ENCODE measurements at places on chromosomes 7 and 10.

GRCh38 chr7:158461824-158462223 is 125.8 kb downstream of the PTPRN2 start:
- DNase-seq = no peak

GRCh38 chr7:22577470-22578001 is 77.5 kb upstream of the STEAP1B start:
- DNase-seq = peak; percentile 96

DNA sequence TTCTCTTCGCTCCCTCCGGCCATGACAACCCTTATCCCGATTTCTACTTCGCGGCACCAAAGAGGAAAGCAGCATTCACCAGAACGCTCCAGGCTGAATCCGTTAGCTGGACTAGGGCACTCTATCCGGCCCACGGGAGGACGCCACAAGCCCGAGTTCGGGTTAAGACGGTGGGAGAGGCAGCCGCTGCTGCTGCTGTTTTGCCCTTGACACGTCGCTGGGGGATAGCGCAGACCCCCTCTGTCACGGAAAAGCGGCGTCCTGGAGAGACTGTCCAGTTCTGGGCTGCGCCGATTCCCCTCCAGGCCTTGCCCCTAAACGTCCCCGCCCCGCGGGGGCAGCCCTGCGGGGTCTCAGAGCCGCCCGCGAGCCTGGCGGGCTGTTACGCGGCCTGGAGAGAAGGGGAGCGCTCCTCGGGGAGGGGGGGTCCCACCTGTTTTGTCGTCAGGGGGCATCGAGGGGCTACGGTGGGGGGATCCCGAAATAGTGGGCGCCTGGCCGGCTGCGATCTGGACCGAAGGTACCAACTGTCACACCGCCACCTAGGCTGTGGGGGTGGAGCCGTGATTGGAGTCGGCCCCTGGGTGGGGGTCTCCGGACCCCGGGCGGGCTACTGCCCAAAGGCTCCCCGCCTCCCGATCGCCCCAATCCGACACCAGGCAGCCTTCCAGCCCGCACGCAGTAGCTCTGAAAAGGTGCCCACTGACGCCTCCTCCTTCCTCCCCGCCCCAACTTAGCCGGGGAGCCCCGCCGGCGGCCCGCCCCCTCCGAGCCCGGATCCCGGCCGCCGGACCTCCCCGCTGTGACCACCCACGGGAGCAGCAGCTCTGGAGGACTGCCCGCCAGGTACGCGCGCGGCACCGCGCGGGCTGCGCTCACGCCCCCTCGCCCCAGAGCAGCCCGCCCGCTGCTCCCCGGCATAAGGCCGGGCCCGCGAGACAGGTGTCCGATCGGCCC is 772 bp downstream of the SGMS1 start:
- DNase-seq = peak; percentile 60

- DNase-seq = no peak
These were observed 270.3 kb downstream of the WDR11 start for GRCh38 chr10:121121462-121121861.

- DNase-seq = peak; percentile 73
These were observed 42.8 kb upstream of the GNA12 start for GRCh38 chr7:2886900-2887299.

DNA sequence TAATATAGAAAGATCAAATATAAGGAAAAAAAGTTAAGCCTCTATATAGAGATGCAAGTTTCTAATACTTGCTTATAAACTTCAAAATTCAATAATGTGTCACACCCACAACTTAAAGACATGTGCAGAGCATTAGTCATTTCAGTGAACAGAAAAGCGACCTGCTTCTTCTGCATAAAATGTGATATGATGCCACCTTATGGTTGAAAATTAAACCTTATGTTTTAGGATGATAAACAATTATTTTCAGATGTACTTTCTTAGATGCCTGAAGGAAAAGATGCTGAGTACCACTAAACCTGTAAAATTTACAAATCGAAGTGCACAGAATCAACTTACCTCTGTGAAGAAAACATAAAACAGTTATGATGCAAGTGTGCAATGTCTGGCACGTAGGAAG is 96.0 kb downstream of the MTERF1 start:
- DNase-seq = peak; percentile 54

DNA sequence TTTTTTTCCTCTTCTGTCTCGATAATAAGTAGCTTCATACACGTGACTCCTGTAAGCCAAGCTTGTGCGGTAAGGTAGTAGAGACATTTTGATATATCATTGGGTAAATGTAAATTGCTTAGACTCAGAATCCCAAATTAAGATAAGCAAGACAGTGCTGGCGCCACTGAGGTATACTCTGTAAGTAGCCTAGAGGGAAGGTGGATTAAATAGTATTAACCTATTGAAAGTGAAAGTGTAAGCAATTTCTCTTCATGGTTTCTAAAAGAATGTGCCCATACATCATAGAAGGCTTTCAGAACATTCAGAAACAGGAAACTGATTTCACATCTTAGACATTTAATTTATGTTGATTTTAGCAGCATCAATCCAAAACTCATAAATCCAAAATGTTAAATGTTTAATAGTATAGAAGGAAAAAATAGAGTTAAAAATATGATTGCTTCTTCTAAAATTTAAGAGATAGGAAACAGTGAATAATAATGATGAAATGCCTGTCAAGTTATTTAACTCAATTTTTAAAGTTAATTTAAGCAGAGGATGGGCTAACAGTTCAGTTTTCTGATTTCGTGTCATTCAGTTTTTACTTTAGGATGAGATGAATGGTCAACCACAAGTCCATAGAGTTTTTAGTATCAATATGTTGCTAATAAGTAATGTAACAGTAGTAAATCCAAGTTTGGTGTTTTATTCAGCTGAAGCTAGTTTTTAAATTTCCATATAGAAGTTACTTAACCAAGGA is 36.8 kb downstream of the LRRC72 start:
- no peak for DNase-seq

GRCh38 chr7:93258661-93259060 is 26.5 kb downstream of the VPS50 start:
- DNase-seq = no peak

DNA sequence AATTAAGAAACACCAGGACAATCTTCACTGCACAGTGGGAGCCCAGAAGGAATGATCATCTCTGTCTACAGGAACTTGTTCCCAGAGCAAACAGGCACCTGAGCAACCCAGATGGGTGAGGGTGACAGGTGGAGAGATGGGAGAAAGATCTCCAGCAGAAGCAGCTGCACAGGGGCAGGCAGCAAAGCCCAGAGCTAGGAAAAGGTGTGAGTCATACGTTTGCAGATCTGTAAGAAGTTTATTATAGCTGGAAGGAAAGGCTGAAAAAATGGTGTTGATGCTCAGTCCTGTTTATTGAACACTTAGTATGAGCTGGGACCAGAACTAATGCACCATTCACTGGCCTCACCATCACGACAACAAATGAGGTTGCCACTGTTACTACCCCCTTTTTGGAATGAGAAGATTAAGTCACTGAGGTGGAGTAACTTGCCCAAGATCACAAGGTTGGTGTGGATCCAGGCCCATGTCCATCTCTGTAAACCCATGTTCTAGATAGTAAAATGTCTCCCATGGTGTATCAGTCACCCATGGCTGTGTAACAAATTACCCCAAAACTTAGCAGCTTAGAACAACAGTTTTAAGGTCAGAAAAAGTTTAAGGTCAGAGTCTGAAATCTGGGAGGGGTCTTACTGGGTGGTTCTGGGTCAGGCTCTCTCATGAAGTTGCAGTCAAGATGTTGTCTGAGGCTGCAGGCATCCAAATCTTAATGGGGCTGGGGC is 506.9 kb downstream of the RPS24 start:
- peak; percentile 26 for DNase-seq

GRCh38 chr7:149006345-149006725 is 22.0 kb downstream of the PDIA4 start:
- no peak for DNase-seq

DNA sequence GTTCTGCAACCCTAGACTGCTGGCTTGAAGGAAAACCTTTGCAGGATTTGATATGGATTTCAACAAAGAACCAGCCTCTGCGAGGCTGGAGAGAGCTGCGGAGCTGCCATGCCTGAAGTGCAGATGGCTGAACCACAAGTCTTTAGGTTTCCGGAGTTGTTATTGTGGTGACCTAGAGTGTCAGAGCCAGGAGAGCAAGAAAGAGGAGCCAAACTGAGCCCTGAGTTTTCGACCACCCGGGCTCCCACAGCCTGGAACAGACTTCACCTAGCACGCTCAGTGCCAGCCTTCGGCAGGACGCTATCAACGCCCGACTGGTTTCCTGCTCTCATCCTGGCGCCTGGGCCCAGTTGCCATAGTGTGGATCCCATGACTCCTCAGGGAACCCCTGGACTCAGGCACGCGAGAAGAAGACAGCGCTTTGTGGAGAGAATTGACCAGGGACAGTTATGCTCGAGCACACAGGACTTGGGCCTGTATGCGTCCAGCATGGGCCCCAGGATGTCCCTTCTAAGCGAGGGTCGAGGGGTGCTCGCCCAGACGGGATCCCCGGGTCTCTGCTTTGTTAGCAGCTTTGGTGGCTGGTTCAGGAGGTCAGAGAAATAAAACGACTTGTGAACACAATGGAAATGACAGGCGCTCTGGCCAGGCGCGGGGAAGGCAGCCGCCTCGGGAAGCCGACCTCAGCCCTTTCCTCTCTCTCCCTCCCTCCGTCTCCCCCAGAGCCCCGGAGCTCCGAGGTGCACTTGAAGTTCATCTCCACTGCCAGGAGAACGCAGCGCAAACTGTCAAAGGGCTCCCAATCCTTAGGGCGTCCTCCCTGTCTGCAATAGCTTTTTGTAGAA is 1.8 kb upstream of the GAD2 start:
- DNase-seq = no peak

DNA sequence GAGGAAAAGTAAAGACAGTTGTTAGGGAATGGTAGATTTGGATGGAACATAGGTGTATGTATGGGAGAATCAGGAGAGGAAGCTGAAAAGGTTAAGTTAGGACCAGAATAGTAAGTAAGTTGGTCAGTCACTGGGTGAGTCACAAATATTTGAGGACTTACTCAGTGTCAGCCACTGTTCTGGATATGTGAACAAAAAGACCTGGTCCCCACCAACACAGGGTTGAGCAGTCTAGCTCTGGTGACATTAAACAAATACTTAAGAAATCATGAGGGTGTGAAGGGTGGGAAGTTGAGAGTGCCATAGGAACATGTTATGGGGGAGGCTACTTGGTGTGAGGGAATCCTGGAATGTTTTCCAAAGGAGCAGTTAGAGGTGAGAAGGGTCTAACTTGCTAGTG is 246.9 kb downstream of the PTEN start:
- DNase-seq = peak; percentile 92

DNA sequence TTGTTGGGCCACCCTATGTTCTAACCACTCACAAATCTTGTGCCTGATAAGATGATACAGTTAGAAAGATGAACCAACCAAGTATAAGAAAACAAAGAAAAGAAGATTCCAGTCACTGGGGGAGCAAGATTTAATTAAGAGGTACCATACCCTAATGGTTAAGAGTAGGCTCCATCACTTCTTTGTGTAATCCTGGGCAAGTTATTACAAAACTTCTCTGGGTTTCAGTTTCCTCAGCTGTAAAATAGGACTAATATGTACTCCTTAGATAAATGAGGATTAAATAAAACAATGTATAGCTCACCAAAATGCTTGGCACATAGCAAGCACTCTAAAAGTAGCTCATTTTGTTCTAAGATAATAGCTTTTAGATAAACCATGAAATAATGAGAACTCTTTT is 58.5 kb downstream of the ATAD1 start:
- no peak for DNase-seq

DNA sequence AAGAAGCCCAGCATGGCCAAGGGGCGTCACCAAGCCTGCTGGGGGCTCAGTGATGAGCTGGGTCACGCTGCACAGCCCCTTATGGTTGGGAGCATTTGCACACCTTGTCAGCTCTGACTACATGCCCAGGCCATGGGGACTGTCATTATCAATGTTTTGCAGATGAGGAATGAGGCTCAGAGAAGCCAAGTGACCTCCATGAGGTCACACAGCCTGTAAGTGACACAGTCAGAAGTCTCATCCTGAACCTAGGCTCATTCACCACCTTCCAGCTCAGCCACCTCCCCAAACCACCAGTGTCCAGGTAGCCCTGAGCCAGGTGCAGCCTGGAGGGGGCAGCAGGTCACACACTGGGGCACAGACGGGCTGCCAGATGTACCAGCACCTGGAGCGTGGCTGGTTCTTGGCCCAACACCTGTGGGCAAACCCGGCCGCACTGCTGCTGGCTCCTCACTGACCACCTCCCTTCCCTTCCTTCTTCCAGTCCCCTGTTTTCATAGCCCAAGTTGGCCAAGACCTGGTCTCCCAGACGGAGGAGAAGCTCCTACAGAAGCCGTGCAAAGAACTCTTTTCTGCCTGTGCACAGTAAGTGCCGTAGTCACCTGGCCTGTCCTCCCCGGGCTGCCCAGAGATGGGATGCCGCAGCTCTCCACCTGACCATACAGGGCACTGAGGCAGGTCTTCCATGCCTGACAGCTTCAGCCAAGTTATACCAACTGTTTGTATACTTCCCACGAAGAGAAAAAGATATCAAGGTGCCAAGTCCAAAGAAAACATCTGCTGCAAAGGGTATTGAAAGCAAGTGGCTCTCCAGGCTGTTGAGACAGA is 119.6 kb downstream of the RGS10 start:
- DNase-seq = no peak

DNA sequence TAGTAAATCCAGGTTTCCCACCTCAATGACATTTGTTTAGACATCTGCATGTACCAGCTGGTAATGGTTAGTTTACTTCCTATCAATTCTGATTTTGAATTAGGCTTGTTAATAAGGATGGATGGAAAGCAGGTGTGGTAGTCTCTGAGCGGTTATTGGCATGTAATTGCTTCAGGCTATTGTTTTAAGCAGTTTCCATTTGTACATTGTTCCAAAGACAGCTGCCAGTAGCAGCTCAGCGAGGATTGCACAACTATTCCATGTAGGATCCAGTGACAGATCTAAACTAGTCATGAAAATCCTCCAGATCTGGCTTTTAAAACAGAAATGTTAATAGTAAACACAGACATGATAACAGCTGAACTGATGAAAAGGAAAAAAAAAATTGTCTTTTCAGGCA is 436.0 kb upstream of the ADARB2 start:
- DNase-seq = no peak

DNA sequence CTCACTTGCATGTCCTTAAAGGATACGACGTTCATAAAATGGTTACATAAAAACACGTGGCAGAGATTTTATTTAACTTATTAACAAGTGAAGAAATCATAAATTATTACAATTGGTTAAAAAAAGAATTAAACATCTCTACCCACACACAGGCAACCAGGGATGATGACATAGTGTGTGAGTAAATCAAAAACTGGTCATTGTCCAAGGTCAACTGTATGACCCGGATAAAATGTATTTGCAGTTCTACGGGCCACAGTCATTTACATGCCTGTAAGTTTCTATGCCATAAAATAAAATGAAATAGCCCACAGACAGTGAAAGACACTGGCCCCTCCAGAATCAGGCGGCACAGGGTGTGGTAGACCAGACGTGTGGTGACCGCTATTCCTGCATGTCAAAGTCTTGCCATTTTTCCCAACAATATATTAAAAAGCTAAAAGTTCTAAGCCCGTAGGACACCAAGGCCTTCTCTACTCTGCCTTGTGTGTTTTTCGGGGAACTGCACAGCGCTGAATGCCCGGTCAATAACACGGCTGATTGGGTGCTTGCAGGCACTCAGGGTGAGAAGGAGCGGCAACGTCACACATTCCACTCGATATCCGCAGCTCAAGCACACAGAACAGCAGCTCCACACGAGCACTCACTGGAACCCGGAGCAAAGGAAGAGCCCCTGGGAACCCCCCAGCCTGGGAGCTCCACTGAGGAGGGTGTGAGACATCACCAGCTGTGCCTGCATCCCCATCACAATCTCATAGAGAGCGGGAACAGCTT is 143.3 kb upstream of the PPP2R2D start:
- DNase-seq = no peak

- no peak for DNase-seq
These were observed 65.7 kb upstream of the STRIP2 start for GRCh38 chr7:129368389-129368986.

Data from M059J (cell line).